Stimulated activated CD8-positive, alpha-beta memory T cell treated with anti-CD3 and anti-CD28 coated beads, Interleukin-15, amount 100 ng/mL, for 48 hours (primary cell): ENCODE measurements at places on chromosomes 11 and 22.

DNA sequence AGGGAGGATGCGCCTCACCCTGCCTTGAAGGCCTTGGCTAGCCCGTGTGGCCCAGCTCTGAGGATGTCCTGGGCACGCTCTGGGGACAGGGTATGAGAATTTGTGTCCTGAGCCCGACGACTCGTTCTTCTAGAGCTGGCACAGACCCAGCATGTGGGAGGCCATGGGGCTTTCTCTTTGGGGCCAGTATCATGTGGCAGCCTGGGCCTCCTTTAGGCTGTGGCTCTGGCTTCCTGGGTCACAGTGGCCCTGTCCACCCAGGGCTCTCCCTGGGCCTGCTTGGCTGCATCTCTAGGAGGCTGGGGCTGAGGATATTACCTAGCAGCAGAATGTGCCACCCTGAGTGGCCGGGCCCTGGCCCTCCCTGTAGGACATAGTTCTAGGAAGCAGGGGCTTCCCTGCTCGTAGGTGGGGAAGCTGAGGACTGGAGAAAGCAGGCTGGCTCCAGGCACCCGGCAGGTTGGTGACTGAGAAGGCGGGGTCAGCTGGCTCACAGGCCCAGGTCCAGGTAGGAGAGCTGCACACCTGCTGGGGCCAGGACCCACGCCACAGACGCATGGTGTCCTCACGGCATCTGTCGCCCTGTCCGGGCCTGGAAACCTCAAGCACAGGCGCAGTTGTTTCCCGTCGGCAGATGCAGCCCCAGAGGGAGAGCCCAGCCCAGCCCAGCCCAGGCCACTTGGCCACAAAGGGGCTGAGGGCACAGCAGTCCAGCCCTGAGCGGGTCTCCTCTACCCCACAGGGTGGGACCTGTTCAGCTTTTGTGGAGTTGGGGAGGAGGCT is 6.8 kb downstream of the CCDC188 start:
- no peak for DNase-seq

DNA sequence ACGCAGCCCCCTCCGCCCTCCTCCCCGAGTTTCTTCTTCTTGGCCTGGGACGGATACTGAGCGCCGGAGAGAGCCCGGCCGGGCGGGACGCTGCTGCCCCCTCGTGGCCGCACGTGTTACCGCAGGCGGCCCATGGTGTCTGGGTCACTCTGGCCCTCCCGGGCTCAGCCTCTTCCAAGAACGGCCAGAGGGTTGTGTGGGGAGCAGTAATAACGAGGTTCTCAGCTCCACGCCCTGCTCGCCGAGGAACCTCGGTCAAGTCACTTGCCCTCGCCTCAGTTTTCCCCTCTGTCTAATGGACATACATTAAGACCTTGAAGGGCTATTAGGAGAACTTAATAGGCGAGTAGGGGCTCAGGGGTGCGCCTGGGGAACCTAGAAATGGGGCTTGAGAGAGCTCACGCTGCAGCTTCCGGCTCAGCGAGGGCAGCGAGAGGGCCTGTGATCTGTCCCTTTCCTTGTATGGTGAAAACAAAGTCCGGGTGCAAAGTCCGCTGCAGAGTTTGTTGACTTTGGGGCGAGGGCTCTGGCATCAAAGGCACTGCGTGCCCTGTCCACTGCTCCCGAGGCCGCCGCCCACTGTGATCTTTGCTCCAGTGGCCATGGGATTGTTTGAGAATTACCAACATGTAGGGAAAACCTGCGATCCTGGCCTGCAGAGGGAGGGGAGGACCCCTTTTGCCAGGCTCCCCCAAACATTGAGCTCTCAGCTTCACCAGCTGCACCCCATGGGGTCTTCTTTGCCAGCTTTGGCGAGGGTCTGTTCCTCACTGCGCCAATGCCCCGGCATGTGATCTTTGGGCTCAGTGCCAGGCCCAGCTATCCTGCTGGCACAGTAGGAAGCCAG is 14.4 kb upstream of the LRP5 start:
- DNase-seq: peak; percentile 57

- no peak for DNase-seq
These were observed 13.1 kb downstream of the GRIK4 start for GRCh38 chr11:120524536-120525085.

DNA sequence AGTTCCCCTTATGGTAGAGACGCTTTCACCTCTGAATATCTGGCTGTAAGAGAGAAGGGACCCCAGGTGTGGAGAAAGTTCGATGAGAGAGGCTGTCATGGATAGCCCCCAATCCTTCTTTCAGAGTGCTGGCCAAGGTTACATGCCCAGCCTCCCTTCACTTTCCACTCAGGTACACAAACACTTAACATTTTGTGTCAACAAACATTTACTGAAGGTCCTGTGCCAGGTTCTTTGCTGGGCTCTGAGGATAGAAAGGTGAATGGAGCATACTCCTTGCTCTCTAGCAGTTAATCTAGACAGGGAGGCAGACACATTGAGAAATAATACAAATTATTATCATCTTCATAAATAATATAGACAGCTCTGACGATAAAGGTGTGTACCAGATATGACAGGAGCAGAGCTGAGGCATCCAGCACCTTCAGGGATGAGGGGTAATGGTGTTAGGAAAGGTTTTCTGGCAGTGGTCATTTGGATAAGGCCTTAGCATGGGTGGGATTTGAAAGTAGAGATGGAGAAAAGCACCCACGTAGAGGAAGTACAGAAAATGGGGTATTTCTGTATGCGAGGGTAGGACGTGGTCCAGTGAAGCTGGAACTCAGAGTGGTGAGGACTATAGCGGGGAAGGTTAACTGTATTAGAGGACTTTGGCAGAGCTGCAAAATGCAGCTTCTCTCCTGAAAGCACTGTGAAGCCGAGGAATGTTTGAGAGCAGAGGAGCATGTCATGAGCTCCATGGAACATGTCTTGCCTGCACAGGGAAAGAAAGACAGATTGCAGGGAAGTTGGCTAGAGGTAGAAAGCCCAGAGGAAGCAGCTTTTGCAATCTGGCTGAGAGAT is 19.6 kb downstream of the PPFIBP2 start:
- DNase-seq: no peak

GRCh38 chr22:46022881-46023512 is 46.0 kb upstream of the WNT7B start:
- DNase-seq: no peak

DNA sequence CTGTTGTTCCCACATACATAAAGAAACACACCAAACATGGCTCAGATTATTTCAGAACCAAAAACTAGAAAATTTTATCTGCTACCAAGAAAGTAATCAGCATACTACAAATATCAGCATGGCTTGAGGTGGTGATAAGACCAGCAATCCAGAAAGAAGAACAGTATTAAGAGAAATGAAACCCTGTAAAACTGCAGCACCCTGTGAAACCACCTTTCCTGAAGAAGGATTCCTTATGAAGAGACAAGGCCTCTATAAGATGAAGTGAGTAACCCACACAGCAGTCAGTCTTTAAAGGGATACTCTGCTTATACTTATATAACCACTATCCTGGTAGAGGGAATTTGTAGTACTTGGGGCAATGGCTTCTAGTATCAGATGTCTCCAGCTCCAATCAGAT is 49.9 kb downstream of the RSF1 start:
- no peak for DNase-seq

- DNase-seq: no peak
These were observed 33.5 kb downstream of the ENTHD1 start for GRCh38 chr22:39859903-39860588.

- DNase-seq: no peak
These were observed 612 bp downstream of the XBP1 start for GRCh38 chr22:28799606-28800307.

DNA sequence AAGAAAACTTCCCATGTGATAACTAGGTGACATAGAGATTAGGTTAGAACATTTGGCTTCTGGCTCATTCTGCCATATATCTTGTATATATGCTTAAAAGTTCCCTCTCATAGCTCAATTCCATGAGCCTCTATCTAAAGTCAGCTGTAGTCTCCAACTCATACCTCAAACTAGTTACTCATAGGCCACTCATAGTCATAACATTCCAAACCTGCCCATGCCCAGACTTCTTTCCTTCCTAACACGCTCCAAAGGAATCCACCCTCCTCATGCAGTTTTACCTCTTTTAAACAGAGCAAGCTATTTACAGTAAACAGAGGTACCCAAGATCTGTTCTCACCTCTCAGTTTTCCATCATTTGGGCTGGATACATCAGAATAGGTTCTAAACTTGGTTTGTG is 39.4 kb downstream of the GLYATL2 start:
- DNase-seq: no peak

DNA sequence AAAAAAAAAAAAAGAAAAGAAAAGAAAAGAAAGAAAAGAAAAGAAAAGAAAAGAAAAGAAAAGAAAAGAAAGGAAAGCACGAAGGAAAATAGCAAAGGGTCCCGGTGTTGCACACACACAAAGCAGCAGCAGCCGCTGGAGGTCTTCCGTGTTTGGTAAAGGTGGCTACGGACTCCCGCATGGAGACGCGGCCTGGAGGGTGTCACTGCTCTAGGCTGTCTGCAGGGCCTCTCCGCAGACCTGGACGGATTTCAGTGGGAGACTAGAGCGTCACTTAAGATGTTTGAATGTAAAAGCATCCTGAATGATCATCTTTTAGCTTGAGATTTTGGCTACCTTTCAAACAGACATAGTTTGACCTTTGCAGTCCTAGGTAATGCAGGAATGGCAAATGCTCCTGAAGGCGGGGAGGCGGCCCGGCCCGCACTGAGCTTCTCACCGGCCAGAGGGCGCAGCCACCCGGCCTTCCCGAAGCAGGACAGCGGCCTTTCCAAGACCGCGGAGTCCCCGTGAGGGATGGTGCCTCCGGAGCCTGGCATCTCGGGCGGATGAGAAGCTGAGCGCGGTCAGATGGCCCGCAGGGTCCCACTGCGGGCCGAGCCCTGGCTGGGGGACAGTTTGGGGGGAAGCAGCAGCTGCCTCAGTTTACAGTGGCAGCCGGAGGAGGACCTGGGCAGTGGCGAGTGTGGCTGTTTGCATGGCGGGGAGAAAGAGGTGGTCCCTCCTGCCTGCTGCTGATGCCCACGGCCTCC is 18.5 kb downstream of the KRTAP5-5 start:
- no peak for DNase-seq

DNA sequence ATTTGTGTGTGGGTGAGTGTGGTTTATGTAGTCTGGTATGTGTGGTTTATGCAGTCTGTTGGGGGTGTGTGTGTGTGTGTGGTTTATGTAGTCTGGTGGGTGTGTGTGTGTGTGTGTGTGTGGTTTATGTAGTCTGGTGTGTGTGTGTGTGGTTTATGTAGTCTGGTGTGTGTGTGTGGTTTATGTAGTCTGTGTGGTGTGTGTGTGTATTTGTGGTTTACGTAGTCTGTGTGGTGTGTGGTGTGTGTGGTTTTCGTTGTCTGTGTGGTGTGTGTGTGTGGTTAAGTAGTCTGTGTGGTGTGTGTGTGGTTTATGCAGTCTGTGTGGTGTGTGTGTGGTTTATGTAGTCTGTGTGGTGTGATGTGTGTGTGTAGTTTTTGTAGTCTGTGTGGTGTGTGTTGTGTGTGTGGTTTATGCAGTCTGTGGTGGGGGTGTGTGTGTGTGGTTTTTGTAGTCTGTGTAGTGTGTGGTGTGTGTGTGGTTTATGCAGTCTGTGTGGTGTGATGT is 26.2 kb upstream of the PARVG start:
- no peak for DNase-seq

- DNase-seq: peak; percentile 65
These were observed 475 bp downstream of the PITPNB start for GRCh38 chr22:27918341-27919221.

GRCh38 chr11:109023036-109023435 is 358.2 kb downstream of the DDX10 start:
- DNase-seq: no peak

- DNase-seq: no peak
These were observed 1562.4 kb upstream of the RAG2 start for GRCh38 chr11:38160433-38160832.

GRCh38 chr11:15660496-15660895 is 545.8 kb downstream of the INSC start:
- no peak for DNase-seq

DNA sequence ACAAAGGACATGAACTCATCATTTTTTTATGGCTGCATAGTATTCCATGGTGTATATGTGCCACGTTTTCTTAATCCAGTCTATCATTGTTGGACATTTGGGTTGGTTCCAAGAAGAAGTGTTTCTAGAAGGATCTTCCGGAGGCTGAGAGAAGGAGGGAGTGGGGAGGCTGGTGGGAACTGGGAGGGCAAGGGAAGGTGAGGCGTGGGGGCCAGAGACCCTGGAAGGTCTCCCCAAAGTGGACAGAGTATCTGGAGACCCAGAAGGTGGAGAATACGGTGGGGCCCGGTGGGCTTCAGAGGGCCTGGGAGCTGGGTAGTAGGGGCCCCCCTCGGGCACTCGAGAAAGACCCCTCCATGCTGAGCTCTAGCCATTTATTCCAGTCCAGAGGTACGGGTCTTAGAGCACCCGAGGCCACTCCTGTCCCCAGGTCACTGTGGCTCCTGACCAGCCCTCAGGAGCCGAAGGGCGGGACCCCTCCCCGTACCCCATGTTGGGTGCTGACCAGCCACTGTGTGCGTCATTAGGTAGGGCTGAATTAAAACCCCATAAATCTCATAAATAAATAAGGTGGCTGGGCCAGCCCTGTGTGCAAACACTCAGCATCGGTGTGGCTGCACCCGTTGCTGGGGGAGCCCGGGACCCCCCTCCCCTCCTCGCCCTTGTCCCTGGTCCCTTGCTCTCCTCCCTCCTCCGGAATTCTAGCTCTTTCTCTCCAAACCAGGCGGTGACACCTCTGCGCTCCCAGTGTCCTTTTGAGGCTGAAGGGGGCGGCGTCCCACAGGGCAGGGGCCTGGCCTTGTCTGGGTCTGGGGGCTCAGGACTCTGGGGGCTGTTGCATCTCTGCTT is 38.8 kb upstream of the MUC5AC start:
- no peak for DNase-seq

DNA sequence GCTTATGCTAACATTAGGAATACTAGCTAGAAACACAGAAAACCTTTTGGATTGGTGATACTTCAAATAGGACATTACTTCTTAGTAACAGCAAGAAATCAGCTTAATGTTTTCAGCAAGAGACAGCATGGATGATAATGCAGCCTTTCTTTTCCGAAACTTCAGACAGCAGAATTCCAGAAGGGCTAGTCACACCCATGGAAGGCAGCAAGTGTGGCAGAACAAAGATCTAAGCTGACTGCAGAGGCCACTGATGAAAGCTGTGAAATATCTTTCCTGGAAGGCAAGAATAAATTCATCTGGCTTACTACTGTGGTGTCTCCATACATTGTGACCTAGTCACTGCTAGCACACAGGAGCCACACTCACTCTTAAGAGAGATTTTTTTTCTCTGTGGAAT is 100.3 kb downstream of the CCDC83 start:
- DNase-seq: no peak

- no peak for DNase-seq
These were observed 81.1 kb upstream of the EIF3D start for GRCh38 chr22:36610056-36610455.

DNA sequence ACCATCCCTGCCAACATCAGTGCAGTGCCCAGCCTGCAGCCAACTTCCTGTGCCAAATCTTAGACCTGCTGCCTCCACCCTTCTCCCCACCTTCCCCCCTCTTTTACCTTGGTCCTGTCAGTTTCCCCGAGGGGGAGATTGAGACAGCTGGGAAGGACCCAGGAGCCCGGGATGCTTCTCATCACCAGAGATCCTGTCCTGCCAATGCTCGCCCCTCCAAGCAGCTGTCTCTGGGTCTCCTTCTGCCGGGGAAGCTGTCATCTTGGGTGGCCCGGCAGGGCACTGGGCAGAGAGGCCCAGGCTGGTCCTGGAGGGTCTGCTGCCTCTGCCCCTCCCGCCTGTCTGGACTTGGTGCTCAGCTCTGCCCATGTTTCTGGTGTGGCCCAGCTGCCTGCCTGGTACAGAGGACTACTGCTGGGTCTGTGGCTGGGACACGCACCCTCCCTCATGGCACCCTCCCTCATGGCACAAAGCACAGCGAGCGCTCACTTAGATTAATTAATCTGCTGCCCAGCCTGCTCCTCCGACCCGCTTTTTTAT is 60.4 kb upstream of the THY1 start:
- no peak for DNase-seq

GRCh38 chr22:23749841-23750301 is 1.0 kb downstream of the ZNF70 start:
- DNase-seq: no peak
